ENCODE measurements at places on chromosomes 4 and X. TPM values are rescaled to one million over a fixed set of nuclear protein-coding genes. Genes with fewer than 3 reads are reported as not detected.

Gene PTTG2
- total RNA-seq = 0.37 TPM

Gene EPGN
- 1.1 TPM for total RNA-seq

Gene STARD8
- total RNA-seq = 8.7 TPM

Gene SYNPO2
- 7.0 TPM for total RNA-seq

Gene ZNF185
- 4.3 TPM for total RNA-seq

Gene ERVMER34-1
- under 0.01 TPM for total RNA-seq

Gene RTL3
- not detected for total RNA-seq

Gene SEPTIN11
- 241 TPM for total RNA-seq

Gene UGT2B11
- total RNA-seq = not detected

Gene POU3F4
- total RNA-seq = not detected

Gene PABPC1L2A
- total RNA-seq = not detected

Gene SPINK2
- not detected for total RNA-seq

All from uterine smooth muscle cell (primary cell).